PC-3 (cell line): ENCODE measurements at places on chromosomes 2 and 18. TPM values are rescaled to one million over a fixed set of nuclear protein-coding genes. Genes with fewer than 3 reads are reported as not detected.

- no peak for DNase-seq
These were observed 101.7 kb upstream of the ZNF236 start for GRCh38 chr18:76720683-76721082.

GRCh38 chr2:179098080-179098689, 48.2 kb upstream of the CCDC141 start:
- no peak for DNase-seq

- no peak for DNase-seq
These were observed 574 bp upstream of the EML4 start for GRCh38 chr2:42168459-42169099.

DNA sequence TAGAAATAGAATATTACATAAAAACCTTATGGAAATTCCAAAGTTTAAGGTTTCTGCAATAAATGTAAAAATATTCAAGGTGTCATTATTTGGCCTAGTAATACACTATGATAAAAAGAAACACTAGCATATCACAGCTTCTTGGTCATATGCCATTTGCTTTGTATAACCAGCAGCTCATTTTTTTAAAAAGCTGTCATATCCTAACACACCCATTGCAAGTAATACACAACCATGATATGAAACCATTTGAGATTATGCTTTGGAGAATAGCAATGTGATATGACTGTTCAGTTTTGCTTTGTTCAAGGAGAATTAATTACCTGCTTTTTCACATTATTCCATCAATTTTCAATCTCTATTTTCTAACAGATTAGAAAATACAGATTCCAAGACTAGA, 149.0 kb downstream of the IKZF2 start:
- DNase-seq = no peak

- no peak for DNase-seq
These were observed 23.7 kb upstream of the IMPA2 start for GRCh38 chr18:11957636-11958035.

- no peak for DNase-seq
These were observed 414.1 kb downstream of the STK39 start for GRCh38 chr2:167833294-167833693.

- DNase-seq = peak; percentile 6
These were observed 125.8 kb downstream of the THSD7B start for GRCh38 chr2:136891100-136891499.

POTEC gene
- total RNA-seq = 0.04 TPM in 1 of 2 replicates, not detected in the other
